Left renal pelvis (tissue), 4 donors: ENCODE measurements at places on chromosomes 1 and 21. TPM values are rescaled to one million over a fixed set of nuclear protein-coding genes. Genes with fewer than 3 reads are reported as not detected.

Gene MRPL55
- 42.6 TPM for polyA plus RNA-seq

Gene RNF220
- polyA plus RNA-seq: 105 TPM

Gene LCE3C
- not detected for polyA plus RNA-seq

Gene IQGAP3
- 15.7 TPM for polyA plus RNA-seq

Gene LRRN2
- 26.3 TPM for polyA plus RNA-seq

Gene LEFTY1
- polyA plus RNA-seq: 7.0 TPM

Gene L1TD1
- 4.3 TPM for polyA plus RNA-seq

Gene EPHA10
- polyA plus RNA-seq: 0.15 TPM

Gene IRF6
- polyA plus RNA-seq: 18.7 TPM

Gene SHE
- 9.9 TPM for polyA plus RNA-seq

Gene HTR6
- 1.6 TPM for polyA plus RNA-seq

DNA sequence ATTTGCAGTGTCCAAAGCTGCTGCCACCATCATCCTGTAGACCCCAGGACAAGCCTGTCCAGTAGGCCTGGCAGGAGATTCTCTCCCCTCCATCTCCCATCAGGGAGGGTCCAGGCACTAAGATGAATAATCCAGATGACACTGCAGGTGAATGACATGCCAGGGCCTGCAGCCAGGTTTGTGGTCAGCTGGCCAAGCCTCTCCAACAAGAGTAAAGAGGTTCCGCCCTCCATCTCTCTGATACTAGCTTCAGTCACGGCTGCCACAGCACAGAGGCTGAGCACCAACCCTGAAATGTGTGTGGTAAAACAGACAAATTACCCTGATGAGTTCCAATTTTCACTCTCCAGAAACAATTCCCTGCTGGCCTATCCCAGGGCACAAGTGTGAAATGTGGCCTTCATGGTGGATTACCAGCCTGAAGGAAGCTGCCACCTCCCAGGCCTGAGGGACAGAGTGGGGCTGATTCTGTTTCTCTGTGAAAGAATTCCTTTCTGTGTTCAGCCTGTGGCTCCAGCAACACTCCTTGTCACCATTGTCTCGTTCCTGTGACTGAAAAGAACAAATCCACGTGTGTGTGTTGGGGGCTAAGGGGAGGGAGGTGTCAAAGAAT, 19.9 kb upstream of the LHX4 start:
- no peak for DNase-seq

GRCh38 chr1:200753650-200754198, 15.0 kb downstream of the CAMSAP2 start:
- no peak for DNase-seq

GRCh38 chr1:36894824-36895223, 139.5 kb downstream of the GRIK3 start:
- no peak for DNase-seq

- DNase-seq: no peak
Observed at GRCh38 chr1:220294846-220295301, 22.6 kb upstream of the RAB3GAP2 start.

GRCh38 chr1:240946926-240947325, 335.0 kb upstream of the GREM2 start:
- no peak for DNase-seq

DNA sequence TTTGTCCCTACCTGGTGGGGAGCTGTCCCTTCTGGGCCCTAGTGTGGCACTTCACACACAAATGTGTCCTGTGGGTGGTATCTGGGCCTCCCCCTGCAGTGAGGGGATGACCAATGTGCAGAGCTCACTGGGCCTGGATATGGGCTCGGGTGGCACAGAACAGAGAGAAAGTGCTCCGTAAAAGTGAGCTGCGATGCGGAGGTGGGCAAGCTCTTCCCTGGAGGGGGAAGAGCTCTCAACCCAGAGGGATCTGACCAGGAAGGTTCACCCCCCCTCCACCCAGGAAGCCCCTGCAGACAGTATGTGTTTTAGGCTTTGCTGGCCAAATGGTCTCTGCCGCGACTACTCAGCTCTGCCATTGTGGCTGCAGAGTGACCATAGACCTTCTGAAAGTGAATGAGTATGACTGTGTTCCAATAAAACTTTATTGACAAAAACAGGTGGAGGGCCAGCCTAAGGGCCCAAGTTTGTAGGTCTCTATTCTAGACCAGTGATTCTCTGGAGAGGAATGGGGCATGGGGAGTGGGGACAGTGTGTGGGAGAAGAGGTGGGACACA, 8.6 kb upstream of the ITGB2 start:
- DNase-seq: no peak

DNA sequence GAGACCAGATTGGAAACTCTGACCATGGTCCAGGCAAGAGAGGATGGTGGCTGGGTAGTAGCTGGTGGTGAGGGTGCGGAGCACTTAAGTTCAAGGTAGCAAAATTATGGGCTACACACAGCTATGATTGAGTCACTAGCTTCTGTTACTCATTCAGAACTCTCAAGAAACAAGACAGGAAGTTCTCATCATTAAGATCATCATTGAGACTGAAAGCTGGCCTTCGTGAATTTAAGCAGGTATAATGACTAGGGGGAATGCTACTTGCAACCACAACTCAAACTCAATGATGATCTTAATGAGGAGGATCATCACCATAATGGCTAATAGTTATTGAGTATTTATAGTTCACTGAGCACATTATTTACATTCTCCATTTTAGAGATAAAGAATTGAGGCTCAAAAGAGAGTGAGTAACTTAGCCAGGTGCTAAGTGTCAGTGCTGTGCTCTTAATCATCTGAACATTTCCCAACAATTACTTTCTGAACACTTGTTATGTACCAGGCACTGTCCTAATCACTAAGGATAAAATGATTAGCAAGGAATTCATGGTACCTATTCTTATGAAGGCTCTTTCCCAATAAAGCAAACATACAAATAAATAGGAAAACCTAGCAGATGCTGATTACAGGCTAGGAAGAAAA, 286.3 kb upstream of the C1orf105 start:
- DNase-seq: no peak

DNA sequence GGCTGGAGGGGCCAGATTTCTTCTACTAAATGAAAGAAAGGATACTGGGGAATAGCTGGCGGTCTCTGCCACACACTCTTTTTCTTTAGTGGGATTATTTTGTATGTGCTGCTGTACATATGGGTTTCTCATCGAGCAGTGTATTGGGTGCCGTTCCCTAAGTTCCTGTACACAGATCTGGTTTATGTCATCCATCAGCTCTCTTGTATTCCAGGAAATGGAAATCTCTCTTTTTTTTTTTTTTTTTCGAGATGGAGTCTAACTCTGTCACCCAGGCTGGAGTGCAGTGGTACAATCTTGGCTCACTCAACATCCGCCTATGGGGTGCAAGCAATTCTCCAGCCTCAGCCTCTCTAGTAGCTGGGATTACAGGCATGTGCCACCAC, 27.0 kb upstream of the NID1 start:
- no peak for DNase-seq

DNA sequence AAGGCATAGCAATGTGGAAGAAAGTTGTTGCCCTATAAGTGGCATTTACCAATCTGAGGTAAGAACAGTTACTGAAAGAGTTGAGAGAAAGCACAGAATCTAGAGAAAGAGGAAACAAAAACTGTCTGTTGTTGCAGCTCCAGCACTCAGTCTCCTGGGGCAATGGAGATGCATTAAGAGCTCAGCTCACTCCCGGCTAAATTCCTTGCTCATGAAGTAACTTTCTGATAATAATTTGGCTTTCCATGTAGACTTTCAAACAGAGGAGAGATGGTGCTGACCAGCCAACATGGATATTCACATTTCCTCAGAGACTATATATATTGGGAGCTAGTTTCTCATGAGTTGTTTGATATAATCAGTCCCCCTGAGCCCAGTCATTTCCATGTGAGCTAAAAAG, 135.3 kb downstream of the GDAP2 start:
- no peak for DNase-seq

- DNase-seq: no peak
Observed at GRCh38 chr1:65357291-65357960, 48.1 kb downstream of the DNAJC6 start.

- DNase-seq: no peak
Observed at GRCh38 chr1:27596261-27596660, 7.7 kb downstream of the AHDC1 start.

- DNase-seq: no peak
Observed at GRCh38 chr1:238406098-238406860, 515.6 kb upstream of the ZP4 start.

- DNase-seq: no peak
Observed at GRCh38 chr1:62371375-62371774, 52.1 kb upstream of the KANK4 start.

- DNase-seq: no peak
Observed at GRCh38 chr1:30418061-30418938, 305.1 kb downstream of the MATN1 start.

- DNase-seq: no peak
Observed at GRCh38 chr1:109199710-109200109, 14.0 kb upstream of the SARS1 start.

DNA sequence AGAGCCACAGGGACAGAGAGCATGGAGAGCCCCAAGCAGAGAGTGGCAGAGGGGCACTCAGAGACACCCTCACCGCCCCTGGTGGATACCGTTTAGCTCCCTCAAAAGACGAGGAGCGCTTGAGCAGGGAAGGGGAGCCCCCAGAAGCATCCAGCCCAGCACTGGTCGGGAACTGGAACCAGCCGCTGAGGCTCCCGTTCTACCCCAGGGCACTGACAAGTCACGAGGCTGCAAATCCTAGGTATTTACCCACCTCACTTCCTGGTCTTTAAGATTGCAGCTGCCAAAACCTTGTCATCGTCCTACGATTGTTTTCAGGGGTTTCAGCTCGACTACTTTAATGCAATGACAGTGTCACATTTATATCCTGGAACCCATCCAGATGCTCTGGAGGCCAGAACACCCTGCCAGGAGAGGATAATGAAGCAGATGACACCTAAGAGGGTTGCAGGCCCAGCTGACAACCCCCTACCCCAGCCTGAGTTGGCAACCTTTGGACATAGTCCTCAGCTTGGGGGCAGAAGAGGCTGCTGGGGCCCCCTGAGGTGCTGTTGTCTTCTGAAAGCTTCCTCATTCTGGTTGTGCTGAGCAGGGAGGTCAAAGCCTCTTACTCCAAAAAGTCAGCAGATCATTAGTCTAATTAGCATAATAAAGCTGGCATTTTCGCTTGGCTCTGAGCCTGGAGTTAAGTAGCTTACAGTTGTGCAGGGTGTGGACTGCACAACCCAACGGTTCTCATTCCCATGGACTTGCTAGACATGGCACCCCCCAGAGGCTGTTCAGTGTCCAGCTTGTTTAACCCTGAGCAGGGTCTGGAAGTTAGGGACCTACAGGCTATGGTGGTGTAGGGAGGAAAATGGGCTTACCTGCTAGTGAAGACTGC, 20.6 kb upstream of the BACE2 start:
- DNase-seq: no peak

- DNase-seq: no peak
Observed at GRCh38 chr1:224266105-224266914, 63.7 kb downstream of the NVL start.

DNA sequence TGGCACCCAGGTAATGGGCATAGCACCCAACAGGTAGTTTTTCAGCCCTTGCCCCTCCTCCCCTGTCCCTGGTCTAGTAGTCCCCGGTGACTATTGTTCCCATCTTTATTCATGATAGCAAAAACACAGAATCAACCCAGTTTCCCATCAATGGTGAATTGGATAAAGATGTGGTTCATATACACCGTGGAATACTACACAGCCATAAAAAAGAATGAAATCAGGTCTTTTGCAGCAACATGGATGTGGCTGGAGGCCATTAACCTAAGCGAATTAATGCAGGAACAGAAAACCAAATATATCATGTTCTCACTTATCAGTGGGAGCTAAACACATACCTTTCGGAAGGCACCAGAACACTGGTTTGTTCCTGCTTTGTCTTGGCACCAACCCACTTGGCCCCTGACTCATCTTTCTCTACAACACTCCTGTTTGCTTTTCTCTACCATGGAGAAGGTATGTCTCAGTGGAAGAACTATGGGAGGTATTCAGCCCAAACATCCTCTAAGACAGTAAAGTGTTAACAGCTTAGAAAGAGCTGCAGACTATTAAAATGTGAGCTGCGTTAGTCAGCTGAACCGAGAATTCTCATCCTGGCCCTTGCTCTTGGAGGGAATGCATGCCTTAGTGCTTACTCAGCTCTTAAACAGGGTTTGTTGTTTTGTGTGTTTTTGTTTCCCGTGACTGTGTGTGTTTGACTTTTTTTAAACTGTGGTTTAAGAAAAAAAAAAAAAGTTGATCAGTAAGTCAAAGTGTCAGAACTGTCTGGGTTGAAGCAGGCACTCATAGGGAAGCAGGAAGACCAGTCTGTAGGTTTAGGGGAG, 203.0 kb downstream of the TOMM20 start:
- no peak for DNase-seq

GRCh38 chr1:178243119-178243518, 149.2 kb downstream of the RASAL2 start:
- no peak for DNase-seq

DNA sequence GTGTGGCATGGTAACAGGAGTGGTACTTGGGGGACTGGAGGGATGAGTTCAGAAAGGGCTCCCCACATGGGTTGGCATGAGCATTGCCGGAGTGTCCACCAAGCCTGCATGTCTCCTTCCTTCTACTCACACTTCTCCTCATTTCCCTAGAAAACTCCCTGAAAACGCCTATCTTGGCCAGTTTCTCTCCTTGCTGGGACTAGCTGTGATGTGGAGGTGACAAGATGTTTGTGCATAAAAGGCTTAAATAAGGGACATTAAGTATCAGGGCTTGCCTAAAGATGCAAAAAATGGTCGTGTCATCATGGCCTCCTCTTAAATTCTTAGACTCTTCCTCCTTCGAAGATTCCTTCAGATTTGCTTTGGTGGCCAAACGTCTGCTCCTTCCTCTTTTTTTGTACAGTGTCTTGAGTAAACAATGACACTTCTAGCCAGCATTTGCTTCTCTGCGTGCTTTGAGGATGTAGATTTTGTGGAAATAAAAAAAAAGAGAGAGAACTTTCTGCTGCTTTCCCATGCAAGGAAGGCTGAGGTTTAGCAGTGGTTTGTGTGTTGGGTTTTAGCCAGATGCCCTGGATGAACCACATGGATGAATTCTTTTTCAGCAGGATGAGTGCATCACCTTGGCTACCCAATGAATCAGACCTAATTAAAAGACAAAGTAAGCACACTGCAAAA, 239.1 kb upstream of the IRF2BP2 start:
- no peak for DNase-seq

DNA sequence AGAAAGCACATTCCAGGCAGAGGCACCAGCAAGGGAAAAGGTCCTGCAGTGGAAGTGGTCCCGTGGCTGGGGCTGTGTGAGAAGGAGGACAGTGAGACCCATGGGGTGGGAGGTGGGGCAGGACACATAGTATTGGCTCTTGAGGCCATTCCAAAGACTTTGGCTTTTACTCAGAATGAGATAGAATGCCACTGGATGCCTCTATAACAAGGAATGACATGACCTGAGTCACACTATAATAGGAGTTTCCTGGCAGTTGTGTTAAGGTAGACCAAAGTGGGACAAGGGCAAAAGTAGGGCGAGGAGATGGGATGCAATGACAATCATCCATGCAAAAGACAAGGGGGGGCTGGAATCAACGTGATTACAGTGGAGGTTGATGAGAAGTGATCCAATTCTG, 24.7 kb upstream of the LAMC2 start:
- DNase-seq: no peak

- DNase-seq: no peak
Observed at GRCh38 chr1:108610073-108610472, 50.2 kb downstream of the EEIG2 start.

GRCh38 chr1:153231363-153231762, 14.0 kb downstream of the PRR9 start:
- DNase-seq: no peak
